ENCODE measurements at places on chromosomes 5 and 9.

- DNase-seq = no peak
Measured at GRCh38 chr9:109893241-109893640, 113.2 kb downstream of the PALM2AKAP2 start.

- DNase-seq = no peak
Measured at GRCh38 chr9:137297966-137298365, 4.1 kb downstream of the NRARP start.

DNA sequence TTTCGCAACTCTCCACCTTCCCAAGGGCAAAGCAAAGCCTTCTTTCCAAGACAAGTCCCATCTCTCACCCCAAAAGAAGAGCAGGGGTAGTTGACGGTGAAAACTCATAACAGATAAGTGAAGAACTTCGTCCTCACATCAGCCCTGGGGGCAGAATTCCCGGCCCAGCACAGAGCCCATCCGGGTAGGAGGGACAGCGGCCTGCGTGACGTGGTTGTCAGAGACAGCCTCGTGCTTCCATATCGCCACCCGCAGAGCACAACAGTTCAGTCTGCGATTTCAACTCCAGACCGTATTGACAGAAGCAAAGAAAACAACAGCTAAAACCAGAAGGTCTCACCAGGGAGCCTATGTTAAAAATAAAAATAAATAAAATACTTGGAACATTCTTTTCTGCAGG is 273.2 kb downstream of the SYK start:
- no peak for DNase-seq

- no peak for DNase-seq
Measured at GRCh38 chr5:107121793-107122519, 548.8 kb downstream of the EFNA5 start.

DNA sequence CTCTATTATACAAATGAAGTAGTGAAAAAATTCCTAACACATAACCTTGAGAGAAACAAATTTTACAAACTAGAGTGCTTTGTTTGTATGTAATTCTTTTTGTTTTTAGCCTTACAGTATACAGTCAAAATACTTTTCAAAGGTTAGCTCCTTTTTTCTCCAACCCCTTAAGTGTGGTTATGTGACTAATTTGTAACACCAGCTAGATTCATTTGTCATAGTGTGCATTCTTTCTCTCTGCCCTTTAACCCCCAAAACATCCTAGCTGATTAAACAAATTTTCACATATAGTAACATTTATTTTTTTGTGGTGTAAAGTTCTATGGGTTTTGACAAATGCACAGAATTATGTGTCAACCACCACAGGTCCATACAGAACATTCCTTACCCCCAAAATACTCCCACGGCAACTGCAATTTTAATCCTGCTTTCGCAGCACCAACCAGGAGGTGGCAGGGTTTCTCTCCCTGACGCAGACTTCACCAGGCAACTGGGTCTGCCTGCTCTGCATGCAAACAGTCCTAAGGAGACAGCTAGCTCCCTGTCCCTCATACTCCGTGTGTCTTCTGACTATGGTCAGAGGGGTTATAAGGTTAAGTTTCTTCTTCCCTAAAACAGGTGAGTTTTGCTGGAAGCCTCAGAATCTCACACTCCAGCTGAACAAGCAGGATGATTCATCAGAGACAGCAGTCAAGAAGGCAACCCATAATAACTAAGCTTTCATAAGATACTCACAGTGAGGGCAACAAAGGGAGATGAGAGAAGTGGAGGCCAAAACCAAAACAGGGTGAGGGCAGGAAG is 44.5 kb upstream of the NR5A1 start:
- DNase-seq = no peak
